CD4-positive, alpha-beta memory T cell (primary cell): ENCODE measurements at places on chromosomes 12 and 14. TPM values are rescaled to one million over a fixed set of nuclear protein-coding genes. Genes with fewer than 3 reads are reported as not detected.

Gene MSI1
- not detected for total RNA-seq

Gene IL31
- total RNA-seq = not detected

DNA sequence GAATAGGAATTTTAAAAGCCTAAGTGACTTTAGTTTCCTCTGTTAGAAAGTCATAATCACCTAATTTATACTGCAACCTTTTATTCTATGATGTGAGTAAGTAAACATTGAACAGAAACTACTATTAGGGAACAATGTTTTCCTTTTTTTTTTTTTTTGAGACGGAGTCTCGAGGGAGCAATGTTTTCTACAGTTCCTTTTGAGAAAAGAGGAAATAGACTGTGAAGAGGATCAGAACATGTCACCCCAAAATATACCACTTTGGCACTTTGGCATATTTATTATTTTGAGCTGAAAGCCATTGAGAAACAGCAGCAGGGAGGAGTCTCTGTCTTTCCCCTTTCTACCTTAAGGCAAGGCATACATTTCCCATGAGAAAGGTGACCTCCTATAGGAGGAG, 162.7 kb upstream of the CNOT2 start:
- no peaks in the 10 kb centered on the region for H3K36me3 ChIP-seq
- H3K27me3 ChIP-seq = no peaks in the 10 kb centered on the region
- no peak overlapping the region for H3K4me3 ChIP-seq
- H3K27ac ChIP-seq = no peak overlapping the region

Gene HOTAIR
- total RNA-seq = not detected

- H3K36me3 ChIP-seq = no peaks in the 10 kb centered on the region
- no peak for DNase-seq
- H3K4me1 ChIP-seq = no peaks in the 10 kb centered on the region
- H3K27me3 ChIP-seq = no peaks in the 10 kb centered on the region
- H3K4me3 ChIP-seq = no peak overlapping the region
- no peak overlapping the region for H3K27ac ChIP-seq
Observed at GRCh38 chr12:77372026-77372425, 306.7 kb upstream of the E2F7 start.
